WERI-Rb-1 (cell line): ENCODE measurements at places on chromosomes 4 and X.
A peak's percentile ranks its signal among the peaks of the same experiment; 100 is the strongest.

GRCh38 chr4:184666670-184667069 is 17.1 kb downstream of the PRIMPOL start:
- no peak for DNase-seq

- no peak for DNase-seq
These were observed 25.7 kb downstream of the SLC39A8 start for GRCh38 chr4:102319594-102319993.

DNA sequence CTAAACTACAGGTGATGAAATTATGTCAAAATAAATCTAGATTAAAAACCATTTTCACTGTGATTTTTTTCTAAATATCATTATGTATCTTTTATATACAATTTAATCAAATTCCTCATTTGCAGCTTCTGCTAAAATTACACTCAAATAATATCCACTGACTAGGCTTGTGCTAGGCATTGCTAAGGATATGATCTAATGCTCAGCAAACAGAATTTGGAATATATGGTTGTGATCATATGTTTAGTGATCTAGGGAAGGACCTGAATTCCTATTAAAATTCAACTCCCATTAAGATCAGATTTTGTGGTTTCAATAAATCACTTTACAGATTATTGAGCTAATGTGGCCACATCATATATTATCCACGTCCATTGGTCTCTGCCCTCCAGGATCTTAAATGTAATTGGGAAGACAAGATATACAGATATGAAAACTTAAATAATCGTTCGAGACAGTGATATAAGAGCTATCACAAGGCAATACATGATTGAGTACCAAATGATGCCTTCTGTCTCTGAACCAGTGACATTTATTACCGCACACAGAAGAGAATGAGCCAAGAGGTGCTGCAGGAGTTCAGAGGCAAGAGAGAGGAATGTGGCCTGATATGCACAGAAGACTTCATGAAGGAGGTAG is 206.0 kb upstream of the RPS6KA3 start:
- DNase-seq = no peak

GRCh38 chrX:72054779-72055489 is 76.8 kb downstream of the RTL5 start:
- DNase-seq = no peak

- DNase-seq = no peak
These were observed 44.6 kb upstream of the SORCS2 start for GRCh38 chr4:7147661-7148310.

GRCh38 chrX:120452131-120452530 is 17.0 kb downstream of the LAMP2 start:
- peak; percentile 13 for DNase-seq

- DNase-seq = no peak
These were observed 19.1 kb upstream of the ARX start for GRCh38 chrX:25034889-25035288.

DNA sequence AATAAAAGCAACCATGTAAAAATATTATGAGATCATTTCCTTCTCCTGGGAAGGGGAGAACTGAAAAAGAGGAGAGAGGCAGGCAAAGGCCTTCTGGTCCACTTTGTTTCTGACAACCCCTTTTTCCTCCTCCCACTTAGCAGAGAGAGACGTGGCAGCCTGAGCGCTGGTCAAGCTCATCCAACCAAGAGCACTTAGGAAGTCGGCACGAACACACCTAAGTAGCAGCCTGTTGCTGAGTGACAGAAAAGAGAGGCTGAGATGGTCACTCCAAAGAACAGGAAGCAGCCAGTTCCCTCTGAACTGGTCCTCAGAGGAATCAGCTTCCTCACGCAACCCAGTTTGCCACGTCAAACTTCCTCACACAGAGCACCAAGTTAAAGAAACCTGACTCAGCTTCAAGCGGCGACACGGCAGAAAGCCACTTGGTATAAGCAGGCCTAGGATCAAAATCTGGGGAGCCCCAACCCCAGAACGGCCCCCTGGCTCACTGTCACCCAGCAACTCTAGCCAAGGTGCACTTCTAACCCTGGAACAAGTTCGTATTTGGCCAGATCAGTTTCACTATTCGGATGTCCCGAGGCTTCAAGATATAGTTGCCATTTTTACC is 861 bp downstream of the SEC24D start:
- peak; percentile 61 for DNase-seq

DNA sequence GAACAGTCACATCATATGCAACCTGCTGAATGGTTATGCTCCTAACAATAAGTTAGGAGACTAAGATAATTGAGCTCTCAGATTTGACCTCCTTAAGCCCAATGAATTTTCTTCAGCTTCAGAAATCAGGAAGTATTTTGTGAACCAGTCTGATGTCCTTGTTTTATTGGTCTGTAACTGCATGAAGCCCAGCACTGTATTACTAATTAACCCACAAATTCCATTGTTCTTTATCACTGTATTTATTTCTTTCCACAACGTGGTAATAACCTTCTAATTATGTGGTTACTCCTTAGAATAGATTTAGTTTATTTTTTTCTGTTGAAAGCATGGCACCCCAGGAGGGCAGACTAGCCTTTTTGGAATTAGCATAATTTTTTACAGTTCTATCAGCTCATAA is 3.9 kb upstream of the MFAP3L start:
- DNase-seq = no peak

DNA sequence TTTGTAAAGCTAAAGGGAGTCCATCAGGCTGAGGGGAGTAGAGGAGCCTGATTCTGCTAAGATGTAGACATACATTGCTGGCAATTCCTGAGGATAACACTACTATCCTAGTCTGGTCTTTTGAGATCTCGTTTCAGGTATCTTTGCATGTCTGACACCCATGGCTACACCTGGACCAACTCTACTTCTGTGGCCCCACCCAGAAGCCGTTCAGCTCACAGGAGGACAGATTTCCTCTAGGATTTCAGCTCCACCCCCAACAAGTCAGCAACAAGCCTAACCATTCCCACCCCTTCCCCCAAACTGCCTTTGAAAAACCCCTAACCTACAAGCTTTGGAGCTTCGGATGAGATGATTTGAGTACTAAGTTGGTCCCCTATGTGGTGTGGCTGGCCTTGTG is 848.2 kb downstream of the NLGN4X start:
- DNase-seq = no peak

DNA sequence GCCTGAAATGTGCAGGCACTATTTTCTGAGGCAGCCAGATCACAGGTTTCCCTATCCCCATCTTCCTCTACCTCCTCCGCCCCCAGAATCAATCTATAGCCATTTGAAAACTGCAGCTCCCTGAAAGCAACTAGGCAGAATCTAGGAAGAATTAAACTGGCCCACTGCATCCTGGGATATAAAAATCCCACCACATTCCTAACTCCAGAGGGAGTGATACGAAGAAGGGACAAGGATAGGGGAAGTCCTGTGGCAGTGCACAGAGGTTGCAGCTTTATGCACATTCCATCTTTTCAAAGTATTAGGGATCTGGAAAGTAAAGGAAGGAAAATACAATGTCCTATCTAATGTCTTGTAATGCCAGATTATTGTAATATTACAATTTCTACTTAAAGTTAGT is 18.3 kb upstream of the HERC3 start:
- DNase-seq = no peak
